ENCODE measurements at places on chromosomes 6 and 20.

- DNase-seq = no peak
Observed at GRCh38 chr6:5191222-5191621, 69.5 kb downstream of the LYRM4 start.

- DNase-seq = no peak
Observed at GRCh38 chr20:2559651-2560050, 23.3 kb downstream of the TMC2 start.

- no peak for DNase-seq
Observed at GRCh38 chr20:36812594-36813463, 39.3 kb upstream of the DSN1 start.

- DNase-seq = peak; percentile 18
Observed at GRCh38 chr6:56582236-56582635, 60.5 kb downstream of the DST start.

DNA sequence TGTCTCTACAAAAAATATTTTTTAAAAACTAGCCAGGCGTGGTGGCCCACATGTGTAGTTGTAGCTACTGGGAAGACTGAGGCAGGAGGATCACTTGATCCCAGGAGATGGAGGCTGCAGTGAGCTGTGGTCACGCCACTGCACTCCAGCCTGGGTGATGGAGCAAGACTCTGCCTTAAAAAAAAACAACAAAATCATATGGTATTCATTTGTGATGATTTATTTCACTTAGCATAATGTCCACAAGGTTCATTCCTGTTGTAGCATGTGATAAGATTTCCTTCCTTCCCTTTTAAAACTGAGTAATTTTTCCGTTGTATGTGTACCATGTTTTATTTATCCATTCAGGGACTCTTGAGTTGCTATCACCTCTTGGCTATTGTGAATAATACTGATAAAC lies 26.2 kb downstream of the TMEM170B start:
- no peak for DNase-seq

GRCh38 chr20:49418809-49419208 lies 63.7 kb downstream of the KCNB1 start:
- DNase-seq = no peak

DNA sequence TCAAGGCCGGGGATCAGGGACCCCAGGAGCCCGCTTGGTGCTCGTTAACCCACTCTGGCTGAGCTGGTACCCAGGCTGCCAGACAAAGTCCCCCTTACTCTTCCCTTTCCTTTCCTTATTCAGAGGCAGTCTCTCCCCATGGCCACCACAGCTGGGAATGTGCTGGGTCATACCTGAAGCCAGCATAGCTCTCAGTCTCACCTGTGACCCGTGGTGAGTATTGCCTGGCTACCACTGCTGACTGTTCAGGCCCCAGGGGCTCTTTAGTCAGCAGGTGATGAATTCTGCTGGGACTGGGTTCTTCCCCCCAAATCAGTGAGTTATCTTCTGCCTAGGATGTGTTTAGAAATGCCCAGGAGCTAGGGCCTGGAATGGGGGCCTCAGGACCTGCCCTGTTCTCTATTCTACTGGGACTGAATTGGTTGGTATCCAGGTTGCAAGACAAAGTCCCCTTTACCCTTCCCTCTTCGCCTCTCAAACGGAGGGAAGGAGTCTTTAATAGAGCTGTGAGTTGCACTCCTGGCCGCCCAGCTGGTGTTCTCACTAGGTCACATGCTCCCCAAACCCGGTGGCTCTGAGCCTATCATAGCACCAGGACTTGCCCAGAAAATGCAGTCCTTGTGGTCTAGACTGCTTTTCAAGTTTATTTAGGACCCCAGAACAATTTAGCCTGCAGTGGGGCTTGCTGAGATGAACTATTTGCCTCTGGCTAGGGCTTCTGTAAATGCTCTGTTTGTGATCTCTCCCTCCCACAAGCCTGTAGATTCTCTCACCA lies 64.6 kb downstream of the MYO6 start:
- DNase-seq = no peak

DNA sequence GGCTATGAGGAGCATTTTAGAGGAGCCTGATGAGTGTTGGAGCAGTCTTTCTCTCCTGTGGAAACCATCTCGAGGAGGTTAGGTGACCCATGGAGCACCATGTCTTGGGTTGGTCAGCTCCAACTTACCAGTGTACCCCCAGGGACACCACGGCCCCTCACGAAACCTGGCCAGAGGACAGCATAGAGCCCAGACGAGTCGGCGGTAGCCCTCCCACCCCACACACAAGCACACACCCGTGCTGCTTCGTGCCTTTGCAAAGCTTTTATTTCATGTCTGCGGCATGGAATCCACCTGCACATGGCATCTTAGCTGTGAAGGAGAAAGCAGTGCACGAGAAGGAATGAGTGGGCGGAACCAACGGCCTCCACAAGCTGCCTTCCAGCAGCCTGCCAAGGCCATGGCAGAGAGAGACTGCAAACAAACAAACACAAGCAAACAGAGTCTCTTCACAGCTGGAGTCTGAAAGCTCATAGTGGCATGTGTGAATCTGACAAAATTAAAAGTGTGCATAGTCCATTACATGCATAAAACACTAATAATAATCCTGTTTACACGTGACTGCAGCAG lies 53.6 kb downstream of the EZR start:
- no peak for DNase-seq

DNA sequence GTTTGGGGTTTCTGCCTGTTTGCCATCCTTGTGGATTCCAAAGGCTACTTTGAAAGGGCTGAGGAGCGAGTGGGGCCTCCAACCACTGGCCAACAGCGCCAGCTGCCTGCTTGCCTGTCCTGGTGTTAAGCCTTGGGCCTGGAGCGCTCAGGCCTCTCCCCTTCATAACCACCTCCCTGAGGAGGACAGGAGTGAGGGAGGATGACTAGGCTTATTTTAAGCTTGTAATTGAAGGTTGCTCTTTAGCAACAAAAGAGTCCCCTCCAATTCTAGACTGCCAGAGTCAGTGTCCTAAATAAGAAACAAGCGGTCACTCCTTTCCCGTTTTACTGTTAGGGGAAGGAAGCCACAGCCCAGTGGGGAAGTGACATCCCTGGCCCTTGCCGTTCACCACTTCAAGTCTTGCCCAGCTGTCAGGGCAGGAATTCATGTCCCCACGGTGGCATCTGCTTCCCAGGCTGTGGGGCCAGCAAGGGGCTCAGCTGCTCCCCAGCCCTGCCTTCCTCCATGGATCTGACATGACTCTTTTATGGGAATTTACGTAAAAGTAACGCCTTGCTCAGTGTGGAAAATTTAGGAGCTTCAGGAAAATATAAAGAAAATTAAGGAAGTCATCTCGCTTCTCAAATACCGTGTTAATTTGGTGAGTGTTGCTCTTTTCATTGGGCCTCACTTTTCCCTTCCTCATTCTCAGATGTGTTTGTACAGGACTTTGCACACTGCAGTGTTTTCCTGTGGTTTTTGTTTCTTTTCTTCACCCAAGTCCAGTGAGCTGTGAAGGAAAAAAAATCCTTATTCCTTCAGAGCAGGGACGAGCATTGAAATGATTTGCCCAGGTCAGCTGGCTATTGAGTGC lies 57.8 kb downstream of the SSR1 start:
- DNase-seq = no peak

- no peak for DNase-seq
Observed at GRCh38 chr6:8814440-8815000, 379.2 kb upstream of the SLC35B3 start.

- no peak for DNase-seq
Observed at GRCh38 chr6:8900056-8900455, 464.7 kb upstream of the SLC35B3 start.

DNA sequence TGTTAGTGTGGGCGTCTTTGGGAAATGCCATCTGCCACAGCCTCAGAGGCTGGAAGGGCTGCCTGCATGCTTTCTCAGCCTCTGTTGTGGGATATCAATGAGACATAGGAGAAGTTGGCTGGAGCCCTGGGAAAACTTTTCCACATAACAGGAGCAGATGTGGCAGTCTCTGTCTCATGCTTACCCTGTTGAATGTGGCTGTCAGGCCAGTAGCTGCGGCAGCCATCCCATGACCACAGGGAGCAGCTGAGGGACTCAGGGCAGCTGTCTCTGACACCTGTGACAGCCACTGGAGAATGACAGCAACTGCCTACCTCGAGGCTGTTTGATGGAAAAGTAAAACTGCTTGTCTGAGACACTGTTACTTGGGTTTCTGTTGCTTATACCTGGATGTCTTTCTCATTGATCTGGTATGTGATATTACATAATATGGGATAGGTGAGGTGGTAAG lies 64.4 kb downstream of the TULP4 start:
- no peak for DNase-seq

GRCh38 chr6:158782432-158783166 lies 36.6 kb downstream of the EZR start:
- no peak for DNase-seq

DNA sequence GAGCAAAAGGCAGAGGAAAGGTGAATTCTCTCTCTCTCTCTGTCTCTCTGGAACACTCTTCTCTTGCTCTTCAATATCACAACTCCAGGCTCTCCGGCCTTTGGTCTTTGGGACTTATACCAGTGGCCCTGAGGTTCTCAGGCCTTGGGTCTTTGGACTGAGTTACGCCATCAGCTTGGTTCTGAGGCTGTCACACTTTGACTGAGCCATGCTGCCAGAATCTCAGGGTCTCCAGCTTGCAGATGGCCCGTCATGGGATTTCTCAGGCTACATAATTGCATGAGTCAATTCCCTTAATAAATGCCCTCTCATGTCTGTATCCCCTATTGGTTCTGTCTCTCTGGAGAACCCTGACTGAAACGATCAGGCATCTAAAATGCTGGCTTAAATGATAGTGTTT lies 12.9 kb downstream of the BTN2A1 start:
- DNase-seq = no peak

DNA sequence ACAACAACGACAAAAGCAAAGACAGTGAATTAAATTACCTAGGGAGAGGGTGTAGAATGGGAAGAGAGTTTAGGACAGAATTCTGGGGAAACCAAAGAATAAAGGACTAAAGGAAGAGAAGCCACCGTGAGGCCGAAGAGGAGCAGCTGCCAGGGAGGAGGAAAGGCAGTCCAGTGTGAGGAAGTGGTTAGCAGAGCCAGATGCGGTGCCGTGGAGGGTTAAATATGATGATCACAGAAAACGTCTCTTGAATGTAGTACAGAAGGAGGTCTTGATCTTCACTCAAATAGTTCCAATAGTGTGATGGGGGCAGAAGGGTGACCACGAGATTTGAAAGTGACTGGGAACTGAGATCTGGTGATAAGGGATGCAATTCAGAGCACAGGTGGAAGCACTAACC lies 67.7 kb downstream of the TMEM244 start:
- no peak for DNase-seq

GRCh38 chr6:75438013-75438431 lies 55.6 kb downstream of the FILIP1 start:
- DNase-seq = no peak

DNA sequence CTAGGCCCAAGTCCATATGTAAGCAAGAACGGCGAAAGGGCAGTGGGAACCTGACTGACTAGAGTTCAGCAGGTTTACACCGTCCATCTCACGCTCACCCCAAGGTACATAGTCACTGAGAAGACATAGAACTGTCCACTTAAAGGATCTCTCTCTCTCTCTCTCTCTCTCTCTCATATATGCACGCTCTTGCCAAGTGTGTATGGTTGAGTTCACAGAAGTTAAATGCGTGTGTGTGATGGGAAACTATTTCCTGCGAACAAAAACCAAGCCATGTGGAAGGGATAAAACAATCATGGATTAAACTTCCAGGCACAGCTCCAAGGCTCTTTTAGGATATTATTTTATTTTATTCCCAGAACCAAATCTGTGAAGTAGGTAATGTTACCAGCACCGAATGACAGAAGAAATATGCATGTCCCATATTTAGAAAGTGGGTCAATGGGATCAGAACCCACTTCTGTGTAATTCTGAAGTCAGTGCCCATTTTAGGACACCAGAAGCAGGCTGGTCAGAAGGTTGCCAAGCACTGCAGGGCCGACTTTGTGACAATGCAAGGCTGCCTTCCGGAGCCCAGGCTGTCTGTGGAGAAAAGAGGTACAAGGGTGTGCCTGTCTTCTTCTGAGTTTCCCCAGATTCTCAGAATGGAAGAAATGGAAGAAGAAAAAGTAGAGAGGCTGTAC lies 49.2 kb upstream of the MAP7 start:
- no peak for DNase-seq

GRCh38 chr6:121711472-121711871 lies 276.0 kb downstream of the GJA1 start:
- no peak for DNase-seq

GRCh38 chr6:33960345-33961313 lies 156.8 kb upstream of the MLN start:
- DNase-seq = no peak

GRCh38 chr20:2692036-2692885 lies at the start of gene EBF4:
TSS of gene EBF4 (plus strand) at chr20:2692780. CDS start at chr20:2693646, 866 bp downstream.
- DNase-seq = no peak

- DNase-seq = no peak
Observed at GRCh38 chr6:8446391-8446790, 11.0 kb upstream of the SLC35B3 start.

GRCh38 chr6:89999945-90000825 lies 105.9 kb downstream of the GJA10 start:
- DNase-seq = no peak

DNA sequence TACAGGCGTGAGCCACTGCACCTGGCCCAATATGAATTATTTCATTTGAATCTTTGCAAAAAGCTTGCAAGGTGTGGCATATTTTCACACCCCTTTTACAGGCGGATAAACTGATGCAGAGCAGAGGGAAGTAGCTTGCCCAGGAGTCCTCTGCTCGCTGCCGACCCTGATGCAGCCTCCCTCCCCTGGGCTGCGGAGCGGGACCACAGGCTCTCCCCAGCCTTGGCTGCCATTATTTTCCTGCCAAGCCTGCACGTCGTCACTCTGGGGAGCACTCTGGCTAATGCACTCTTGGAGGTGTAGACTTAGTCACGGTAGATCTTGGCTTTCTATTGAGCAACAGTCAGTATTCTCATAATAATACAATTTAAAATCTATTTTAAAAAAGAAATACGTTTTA lies 34.8 kb upstream of the DACT2 start:
- DNase-seq = no peak

DNA sequence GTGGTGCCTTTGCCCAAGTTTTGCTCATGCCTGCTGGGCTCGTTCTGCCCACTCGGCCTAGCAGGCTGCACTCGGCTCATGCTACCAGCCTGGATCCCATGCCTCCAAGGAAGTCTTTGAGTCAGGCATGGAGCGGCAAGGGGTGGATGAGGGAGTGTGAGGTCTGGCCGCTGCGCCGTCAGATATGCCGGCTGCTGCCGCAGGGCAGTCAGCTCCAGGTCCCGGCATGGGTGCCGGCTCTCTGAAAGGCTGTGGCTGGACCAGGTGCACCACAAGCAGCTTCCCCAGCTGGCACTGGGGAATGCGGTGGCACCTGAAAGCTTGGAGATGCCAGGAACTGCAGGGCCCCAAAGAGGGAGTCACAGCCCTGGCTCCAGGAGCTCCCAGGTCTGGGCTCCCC lies 75.5 kb downstream of the GPR63 start:
- no peak for DNase-seq
